Glutamatergic neuron (in vitro differentiated cells): ENCODE measurements at places on chromosomes 6 and 20. TPM values are rescaled to one million over a fixed set of nuclear protein-coding genes. Genes with fewer than 3 reads are reported as not detected.

The NOTCH4 gene
- 4.9 TPM for total RNA-seq

GRCh38 chr6:34110610-34111009 lies 35.3 kb downstream of the GRM4 start:
- DNase-seq = peak; percentile 12

The MUC21 gene
- total RNA-seq = not detected

GRCh38 chr6:143843677-143843999 lies 500 bp downstream of the LTV1 start:
- no peak for DNase-seq

DNA sequence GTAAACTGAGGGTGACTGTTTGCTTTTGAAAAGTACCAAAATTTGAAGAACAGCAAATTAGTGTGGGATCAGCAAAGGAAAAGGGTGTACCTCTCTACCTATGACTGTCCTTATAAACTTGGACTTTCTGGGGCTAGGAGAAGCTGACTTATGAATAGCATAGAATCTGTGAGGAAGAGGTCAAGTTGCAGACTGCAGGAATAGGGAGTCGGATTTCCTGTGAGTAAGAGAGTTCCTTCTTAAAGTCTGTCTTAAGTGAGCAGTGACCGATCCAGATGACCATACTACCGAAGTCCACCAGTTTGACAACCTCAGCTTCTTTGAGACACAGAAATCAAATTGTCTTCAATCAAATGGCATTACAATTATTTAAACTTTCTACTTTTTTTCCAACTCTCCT lies 708.7 kb downstream of the UTRN start:
- DNase-seq = no peak
